Tongue (tissue), 3 donors: ENCODE measurements at places on chromosomes 6 and 20.

DNA sequence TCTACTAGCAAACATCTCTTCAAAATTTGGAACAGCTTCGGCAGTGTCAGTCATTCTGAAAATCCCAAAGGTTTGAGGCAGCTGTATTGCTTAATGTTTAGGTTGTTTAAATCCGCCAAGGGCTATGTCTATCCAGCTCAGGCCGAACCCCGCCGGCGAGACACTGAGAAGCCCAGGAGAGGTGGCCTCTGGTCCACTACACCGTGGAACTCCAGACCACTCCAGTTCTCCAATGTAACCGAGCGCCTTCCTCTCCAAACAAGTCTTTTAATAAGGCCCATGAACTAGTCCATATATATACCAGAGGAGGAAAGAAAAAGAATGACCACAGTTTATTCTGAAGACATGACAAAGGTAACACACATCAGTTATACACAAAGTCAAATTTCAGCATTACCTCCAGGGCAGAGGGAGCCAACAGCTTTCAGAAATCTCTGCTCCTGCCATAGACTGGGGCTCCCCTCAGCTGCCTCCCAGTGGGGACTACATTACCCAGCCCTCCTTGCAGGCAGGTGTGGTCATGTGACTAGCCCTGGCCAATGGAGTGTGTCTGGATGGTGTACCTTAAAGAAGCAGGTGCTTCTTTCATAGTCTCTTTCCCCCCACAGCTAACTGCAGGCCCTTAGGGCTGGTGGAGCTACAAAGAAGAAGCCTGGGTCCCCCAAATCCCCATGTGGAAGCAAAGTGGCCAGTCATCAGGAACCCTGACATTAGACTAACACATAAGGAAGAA, at the start of gene RAMACL:
TSS of gene RAMACL (minus strand) at position 255 of the 733 bp plus-strand sequence. CDS start at position 54, 201 bp downstream.
- no peak for DNase-seq

DNA sequence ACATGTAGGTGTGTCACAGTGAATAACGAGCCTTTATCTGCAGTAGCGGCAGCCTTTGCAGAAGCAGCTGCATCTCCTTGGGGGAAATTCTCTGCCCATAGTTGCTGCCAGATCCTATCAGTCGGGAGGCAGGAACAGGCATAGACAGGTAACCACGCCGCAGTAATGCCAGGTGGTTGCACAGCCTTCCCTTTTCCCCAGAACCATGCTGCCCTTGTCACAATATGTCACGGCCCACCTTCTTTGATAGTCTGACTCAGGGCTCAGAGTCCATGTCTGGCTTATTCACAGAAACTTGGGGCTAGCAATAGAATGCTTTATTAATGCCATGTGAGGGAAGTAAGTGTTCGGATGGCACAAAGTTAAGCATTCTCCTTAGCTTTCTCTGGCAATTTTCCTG, 76.6 kb downstream of the F13A1 start:
- no peak for DNase-seq

DNA sequence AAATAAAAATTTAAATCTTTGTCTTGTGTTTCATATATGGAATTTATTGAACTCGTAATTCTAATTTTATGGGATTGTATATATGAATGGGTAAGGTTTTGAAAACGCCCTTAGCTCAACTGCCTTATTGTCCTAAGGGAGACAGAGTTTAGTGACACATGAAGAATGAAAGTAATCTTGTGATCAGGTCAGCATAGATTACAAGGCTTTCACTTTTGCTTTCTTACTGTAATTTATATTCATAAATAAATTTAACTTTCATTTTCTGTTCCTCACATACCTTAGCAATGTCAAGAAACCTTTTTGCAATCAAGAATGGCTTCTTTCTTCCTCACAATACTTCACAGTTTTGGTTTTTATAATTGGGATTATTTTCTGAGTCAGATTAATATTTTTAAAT, 14.4 kb downstream of the KPNA5 start:
- DNase-seq, result no peak

GRCh38 chr6:93927731-93928130, 508.4 kb upstream of the EPHA7 start:
- no peak for DNase-seq

DNA sequence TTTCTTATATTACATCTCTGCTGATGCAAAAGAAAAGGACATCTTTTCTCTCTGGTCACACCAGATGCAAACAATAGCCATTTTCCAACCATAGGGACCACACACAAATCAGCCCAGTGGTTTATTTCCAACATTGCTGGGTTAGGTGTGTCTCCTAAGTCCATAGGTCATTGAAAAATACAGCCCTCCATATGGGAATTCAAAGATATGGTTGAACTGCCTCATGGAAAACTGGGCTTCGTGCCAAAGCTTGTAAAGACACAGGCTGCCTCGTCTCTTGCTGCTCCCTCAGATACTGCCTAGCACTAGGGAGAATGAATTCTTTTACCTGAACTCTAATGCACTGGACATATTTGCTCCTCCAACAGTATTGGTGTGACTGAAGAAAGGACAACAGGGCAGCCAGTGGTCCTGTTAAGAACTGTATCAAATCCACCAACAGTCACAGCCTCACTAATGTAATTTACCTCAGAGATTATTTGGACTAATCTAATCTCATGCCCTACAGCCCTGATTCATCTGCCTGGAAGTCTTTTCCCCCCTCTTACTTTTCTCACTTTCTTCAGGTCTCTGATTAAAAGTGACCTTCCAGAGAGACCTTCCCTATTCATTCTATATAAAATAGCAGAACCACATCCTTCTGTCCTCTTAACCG, 48.3 kb upstream of the TBC1D32 start:
- peak; percentile 22 for DNase-seq

DNA sequence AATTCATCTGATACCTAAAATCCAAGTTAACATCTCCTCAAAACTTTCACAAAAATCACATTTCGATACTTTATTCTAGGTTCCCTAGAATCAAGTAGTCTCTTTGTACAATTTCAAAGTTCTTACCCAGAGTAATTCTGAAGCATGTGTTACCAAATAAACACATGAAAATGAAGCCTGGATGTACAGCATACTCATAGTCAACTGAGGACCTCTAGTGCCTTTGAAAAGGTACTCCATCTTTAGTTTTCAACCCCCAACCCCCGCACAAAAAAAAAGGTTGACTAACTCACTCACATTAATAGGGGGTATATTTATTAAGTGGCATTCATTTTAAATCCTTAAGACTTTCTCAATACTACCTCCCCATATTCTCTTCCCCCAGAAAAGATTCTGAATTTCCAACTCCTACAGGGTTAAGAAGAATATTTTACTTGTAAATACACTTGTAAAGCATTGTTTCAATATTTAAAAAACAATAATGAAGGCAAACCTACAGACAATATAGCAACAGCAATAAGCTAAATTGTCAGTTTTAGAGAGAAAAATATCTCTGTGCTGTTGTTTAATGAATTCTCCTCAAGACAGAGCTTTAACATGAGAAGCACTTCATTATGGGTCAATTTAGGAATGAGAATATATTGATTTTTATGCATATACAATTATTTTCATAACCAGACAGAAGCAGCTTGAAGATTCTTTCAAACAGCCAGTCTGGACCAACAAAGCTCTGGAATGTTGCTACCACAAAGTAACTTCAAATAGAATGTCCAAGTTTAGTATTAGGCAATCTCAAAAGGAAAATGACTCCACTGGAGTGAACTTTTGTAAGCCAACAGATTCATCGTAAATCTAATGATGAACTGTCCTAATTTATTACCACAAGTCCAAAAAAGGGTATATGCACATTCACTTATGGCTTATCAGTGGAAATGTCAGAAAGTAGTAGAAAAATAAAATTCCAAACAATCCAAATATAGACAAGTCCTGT, 3.3 kb downstream of the PLN start:
- DNase-seq, result peak; percentile 61

DNA sequence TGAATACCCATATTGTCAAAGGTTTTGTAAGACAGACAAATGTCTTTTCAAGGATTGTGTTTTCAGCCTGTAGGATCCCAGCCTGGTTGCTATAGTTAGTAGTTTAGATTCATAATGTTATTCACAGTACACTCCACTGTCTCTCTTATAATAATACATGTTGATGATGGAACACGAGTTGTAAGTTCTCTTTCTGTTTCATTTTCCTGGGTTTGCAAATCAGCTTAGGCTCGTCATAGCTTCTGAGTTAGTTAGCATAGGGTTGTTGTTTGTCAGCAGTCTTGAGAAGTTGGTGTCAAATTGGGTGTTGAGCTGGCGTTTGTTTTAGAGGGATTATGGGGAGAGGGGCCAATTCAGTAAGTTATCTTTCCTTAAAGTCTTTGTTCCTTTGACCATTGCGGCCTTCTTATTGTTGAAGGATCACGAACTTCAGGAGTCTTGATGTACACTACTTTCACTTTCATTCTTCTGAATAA, 45.8 kb downstream of the QKI start:
- no peak for DNase-seq

DNA sequence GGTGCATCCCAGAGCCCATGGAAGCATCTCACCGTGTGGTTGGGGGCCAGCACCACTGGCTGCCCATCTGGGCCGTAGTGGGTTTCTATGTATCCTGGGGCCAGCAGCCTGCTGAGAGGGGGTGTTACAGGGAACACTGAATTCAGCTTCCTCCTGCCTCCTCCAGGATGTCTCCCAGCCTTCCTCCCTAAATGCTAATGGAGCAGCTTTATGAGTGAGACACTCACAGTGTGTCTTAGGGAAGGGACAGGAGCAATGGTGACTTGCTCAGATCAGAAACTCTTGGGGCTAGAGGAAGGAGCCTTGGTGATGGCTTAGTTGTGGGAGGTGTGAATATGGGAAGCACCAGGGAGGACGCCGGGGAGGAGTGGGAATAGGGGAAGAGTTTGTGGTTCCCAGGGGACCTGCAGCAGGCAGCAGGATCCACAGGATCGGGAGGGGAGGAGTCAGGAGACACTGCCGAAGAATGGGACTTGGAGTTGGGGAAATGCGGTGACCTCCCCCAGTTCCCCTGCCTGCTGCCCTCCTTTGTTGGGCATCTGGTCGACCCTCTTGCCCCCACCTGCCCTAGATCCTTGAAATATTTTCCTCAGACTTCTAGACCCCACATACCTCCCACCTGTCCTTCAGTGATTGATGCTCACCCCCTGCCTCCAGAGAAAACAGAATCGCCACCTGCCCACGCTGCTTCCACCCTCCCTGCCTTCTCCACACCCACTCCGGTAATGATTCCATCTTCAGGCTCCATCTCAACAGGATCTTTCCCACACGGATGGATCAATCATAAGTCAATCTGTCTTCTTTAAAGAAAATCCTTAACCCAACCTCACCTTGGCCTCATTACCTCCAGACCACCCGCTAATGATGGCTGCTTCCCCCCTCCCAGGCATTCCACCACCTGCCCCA, 6.6 kb downstream of the ADAM33 start:
- DNase-seq, result no peak

- no peak for DNase-seq
Measured at GRCh38 chr20:23856736-23857135, 22.8 kb downstream of the CST5 start.

GRCh38 chr6:137811121-137811915, 55.7 kb upstream of the TNFAIP3 start:
- peak; percentile 37 for DNase-seq

DNA sequence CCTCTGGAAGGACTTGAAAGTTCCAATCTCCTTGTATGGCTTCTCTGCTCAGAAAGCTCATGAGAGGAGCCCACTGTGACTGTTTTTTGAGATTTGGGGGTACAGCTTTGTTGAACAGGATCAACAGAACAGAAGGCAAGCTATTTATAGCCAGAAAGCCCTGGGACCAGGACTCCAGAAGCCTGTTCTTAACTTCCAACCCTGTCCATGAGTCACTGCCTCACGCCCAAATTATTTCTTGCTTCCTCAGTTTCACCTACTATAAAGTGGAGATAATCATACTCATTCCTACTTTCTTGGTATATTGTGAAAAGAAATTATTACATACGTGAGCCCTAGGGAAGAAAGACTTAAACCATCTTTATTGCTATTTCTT, 100.9 kb upstream of the MARCKS start:
- DNase-seq, result no peak

DNA sequence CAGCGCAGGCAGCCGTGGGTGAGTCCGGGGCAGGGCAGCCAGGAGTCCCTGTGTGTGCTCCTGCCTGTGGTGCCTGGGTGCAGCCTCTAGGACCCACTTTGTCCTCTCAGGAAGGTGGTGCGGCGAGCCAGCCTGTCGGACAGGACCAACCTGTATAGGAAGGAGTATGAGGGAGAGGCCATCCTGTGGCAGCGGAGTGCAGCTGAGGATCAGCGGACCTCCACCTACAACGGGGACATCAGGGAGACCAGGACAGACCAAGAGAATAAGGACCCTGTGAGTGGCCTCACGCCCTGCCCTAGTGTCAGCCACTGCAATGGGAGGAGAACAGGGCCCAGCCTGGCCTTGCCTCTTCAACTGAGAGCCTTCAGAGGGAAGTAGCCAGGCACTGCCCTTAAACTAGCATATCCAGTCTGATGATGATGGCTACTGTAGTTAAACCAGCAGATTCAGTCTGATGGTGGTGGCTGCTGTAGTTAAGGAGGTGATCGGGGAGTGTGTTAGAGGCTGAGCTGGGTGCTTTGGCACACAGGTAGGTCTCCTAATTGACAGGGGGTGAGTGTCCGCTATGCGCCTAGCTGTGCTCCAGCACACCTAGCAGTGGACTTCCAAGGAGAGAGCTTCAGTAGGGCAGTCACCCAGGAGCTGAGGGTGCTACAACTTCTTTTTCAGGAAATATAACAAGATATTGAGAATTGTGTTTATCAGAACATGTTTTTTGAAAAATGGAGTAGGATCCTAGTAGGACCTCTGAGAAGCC, 18.1 kb upstream of the FAM83D start:
- no peak for DNase-seq

- no peak for DNase-seq
Measured at GRCh38 chr6:44525761-44526351, 138.3 kb downstream of the CDC5L start.

- DNase-seq, result no peak
Measured at GRCh38 chr6:157061770-157062594, 261.3 kb downstream of the TMEM242 start.

GRCh38 chr6:109242029-109242428, 140.2 kb downstream of the CD164 start:
- DNase-seq, result no peak
